HFFc6 (cell line): ENCODE measurements at places on chromosomes 2 and 18.

DNA sequence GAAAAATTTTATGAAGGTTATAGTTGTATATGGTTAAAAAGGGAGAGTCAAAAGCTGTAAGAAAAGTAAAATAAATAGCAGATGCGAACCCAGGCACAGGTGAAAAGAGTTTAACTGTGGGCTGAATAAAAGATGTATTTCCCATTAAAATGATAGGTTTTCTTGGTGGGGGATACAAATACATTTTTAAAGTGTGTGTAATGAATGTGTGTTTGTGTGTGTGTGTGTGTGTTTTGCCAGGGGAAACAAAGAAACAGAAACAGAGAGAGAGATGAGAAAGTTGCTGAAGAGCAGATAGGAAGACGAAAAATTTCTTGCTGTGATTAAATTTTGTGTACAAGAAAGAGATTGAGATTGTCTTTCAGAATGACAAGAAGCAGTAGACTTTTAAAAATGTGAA, 12.1 kb downstream of the TFPI start:
- DNase-seq, result peak; percentile 62

GRCh38 chr18:21605213-21605612, 4.7 kb upstream of the ESCO1 start:
- DNase-seq, result no peak

DNA sequence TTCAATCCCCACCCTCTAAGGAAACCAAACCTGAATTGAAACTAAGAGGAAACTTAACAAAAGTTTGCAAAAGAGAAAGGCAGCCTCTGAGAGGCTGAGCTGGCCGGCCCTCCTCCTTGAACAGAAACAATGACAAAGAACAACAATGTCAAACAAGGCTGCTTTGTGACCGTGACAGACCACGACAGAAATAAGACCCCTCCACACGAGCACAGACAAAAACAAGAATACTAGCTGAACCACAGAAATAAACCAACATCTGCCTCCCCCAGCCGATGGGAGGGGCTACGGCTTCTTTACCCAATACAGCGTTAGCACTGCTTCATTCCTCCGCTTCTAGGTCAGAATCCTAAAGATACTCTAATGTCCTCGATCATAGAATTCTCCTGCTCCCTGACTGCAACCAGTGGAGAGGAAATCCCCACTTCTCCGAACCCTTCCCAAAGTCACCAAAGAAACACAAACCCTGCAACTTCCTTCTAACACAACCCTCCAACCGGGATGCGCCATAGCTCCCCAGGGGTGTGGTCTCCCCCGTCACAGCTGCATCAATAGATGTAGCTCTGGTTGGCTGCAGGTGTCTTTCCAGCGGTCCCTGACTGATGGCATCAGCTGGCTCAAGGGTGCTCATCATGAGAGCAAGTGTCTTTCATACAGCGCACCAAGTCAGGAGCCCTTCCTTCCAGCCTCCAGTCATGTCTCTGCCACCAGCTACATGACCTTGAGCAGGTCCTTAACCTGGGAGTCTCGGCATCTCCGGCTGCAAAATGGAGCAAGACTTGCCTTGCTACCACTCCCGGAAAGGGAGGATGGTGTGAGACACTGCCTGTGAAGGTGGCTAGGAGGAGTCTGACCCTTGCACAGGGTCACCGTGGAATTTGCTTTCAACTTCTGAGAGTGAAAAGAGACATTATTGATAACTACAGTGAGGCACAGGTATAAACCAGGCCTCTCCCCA, 198.6 kb downstream of the HAUS1 start:
- DNase-seq, result no peak

- DNase-seq, result no peak
Observed at GRCh38 chr2:113167115-113167932, 6.4 kb upstream of the PSD4 start.

GRCh38 chr2:160574468-160575140, 81.0 kb upstream of the RBMS1 start:
- DNase-seq, result peak; percentile 84

DNA sequence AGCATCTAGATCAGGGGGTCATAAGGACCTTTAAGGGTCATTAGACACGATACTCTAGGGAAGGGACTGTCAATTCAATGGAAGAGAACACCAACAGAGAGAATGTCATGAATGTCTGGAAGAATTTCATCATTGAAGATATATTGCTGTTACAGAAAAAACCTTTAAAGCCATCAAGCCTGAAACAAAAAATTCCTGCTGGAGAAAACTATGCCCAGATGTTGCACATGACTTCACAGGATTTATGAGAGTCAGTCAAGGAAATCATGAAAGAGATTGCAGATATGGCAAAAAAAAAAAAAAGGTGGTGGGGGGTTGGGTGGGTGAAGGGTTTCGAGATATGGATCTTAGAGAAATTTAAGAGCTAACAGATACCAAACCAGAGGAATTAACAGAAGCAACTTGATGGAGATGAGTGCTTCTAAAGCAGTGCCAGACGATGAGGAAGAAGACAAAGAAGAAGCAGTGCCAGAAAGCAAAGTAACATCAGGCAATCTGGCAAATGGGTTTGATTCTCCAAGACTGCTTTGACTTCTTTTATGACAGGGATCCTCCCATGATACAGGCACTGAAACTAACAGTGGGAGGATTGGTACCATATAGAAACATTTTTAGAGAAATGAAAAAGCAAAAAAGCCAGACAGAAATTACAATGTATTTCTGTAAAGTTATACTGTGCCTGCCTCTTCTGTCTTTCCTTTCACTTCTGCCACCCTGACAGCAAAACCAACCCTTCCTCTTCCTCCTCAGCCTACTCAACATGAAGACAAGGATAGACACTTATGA, 28.5 kb downstream of the MAP4K3 start:
- DNase-seq, result no peak

DNA sequence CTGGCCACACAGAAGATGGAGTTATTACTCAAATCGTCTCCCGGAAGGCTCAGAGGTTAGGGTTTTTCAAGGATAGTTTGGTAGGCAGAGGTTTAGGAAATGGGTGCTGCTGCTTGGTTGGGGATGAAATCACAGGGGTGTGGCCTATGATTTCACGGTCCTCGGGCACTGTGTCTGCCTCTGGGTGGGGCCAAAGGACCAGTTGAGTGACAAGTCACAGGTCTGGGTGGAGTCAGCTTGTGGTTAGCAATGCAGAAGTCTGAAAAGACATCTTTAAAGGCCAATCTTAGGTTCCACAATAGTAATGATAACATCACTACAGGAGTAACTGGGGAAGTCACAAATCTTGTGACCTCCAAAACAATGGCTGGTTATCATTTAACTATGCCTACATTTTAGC, 387.8 kb downstream of the ZNF521 start:
- DNase-seq, result no peak

- DNase-seq, result no peak
Observed at GRCh38 chr2:64538764-64539433, 14.8 kb downstream of the AFTPH start.

DNA sequence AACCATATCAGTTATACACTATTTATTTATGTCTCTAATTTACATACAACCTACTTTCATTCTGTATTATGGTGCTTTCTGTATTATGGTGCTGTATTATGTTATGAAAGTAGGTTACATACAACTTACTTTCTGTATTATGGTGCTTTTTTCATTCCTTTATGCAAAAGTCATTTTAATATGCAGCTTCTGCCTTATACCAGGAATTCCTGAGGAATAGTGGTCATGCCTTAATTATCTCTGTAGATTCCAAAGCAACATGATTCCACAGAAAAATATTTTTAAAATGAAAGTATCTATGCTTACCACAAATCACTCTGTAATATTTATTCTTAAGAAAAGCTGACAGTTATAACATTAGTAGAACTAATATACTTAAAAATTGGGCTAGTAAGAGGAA, 922.0 kb upstream of the NRXN1 start:
- DNase-seq, result peak; percentile 18

GRCh38 chr2:27407798-27408491, 1.4 kb downstream of the PPM1G start:
- peak; percentile 39 for DNase-seq

- DNase-seq, result no peak
Observed at GRCh38 chr2:166802475-166802874, 85.8 kb upstream of the XIRP2 start.

- no peak for DNase-seq
Observed at GRCh38 chr2:2688254-2688653, 357.2 kb upstream of the MYT1L start.

GRCh38 chr2:239666053-239666854, 265.4 kb upstream of the HDAC4 start:
- no peak for DNase-seq

GRCh38 chr2:210356944-210357343, 42.0 kb upstream of the MYL1 start:
- no peak for DNase-seq

GRCh38 chr18:58886864-58887612, 22.4 kb downstream of the ZNF532 start:
- no peak for DNase-seq

DNA sequence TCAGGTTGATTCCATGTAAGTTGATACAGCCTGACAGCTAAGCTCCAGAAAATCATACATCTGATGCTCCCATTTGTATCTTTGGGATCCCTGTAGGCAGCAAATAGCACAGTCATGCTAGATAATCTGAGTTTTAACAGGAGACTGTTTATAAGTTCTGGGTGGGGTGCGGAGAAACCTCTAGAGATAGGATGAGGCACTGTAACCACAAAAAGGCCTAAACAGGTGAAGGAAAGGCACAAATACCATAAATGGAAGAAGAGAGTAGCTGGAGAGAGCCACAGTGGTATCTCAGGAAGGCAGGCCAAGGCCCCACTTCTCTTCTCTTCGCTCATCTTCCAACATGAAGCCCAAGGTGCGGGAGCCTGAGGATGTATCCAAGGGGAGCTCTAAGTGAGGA, 18.1 kb upstream of the B4GALT6 start:
- no peak for DNase-seq

- DNase-seq, result peak; percentile 54
Observed at GRCh38 chr18:55422456-55423180, 165.4 kb downstream of the TCF4 start.

DNA sequence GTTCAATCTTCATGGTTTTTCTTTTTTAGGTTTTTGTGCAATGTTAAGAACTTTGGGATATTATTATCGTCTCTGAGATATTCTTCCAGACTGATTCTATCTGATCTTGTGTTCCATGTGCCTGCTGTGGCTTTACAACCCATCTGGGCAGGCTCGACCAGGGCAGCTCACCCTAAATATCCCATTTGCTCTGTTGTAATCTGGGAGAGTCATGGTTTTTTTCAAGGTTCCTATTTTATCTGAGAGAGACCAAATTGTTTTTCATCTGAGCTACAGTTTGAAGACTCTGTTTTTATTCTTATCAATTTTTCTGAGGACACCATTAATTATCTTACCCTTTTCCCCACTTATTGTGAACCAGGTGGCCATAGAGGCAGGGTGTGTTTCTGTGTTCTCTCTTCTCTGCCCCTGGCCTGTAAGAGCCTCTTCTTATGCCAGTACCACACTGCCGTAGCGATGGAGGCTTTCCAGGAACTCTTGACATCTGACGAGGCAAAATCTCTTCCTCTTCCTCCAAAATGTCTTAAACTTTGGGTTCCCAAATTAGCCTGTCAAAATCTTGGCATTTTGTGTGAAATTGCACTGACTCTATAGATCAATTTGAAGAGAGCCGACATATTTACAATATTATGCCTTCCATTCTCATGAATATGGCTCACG, 3.1 kb downstream of the SP140L start:
- no peak for DNase-seq

GRCh38 chr2:209719034-209719433, 52.6 kb upstream of the UNC80 start:
- DNase-seq, result no peak

DNA sequence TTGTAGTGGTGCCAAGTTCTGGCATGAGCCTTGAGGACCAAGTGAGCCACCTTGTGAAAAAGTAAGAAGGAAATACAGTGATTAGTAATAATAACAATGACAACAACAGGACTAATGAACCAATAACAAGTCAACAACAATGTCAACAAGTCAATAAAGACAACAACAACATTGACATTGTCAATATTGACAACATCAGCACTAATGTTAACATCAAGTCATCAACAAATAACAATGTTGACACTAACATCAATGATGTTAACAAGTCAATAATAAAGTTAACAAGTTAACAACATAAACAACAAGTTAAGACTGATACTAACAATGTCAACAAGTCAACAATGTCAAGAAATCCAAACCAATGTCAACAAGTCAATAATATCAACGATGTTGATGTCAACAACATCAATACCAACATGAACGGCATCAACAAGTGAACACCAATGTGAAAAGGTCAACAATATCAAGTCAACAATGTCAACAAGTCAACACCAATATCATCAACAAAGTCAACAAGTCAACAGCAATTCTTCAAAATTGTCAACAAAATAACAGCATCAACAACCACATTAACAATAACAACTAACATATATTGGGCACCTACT, 24.0 kb downstream of the LCT start:
- no peak for DNase-seq

GRCh38 chr18:41905786-41906527, 49.1 kb upstream of the PIK3C3 start:
- peak; percentile 29 for DNase-seq

DNA sequence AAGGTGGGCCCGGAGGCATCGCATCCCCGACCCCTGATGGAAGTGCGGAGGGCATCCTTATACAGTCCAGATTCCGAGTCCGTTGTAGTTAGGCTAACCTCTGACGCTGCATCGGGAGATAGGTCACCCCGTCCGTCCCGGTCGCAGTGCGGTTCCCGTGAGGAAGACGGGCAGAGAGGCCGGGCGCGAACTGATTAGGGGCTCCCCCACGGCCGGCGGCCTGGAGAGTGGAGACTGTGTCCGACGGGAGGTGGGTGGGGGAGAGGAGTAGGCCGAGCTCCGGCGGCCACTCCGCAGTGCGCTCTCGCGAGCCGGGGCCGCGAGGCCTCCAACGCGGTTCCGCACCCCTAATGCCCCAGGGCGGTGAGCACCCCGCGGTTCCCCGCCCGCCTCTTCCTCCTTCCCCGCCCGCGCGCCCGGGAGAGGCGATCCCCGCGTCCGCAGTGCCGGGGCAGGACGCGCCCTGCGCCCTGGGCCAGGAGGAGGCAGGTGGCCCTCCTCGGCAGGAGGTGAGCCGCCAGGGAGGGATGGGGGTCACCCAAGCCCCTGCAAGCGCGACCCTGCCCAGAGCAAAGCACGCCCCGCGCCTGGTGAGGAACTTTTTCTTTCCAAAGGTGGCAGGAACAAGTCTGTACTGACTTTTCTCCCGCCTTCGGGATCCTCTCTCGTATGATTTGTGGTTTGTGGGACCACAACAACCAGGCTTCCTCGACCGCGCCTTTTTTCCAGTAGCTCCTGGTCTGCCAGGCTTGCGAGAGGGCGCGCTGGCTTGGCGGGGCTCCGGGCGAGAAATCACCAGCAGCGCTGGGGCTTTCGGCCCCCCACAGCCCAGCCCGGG, 1.4 kb upstream of the SP5 start:
- DNase-seq, result no peak
